ENCODE measurements at places on chromosomes 5 and 9. TPM values are rescaled to one million over a fixed set of nuclear protein-coding genes. Genes with fewer than 3 reads are reported as not detected.

Gene PHF24
- 0.06 TPM for polyA plus RNA-seq

Gene DAP
- polyA plus RNA-seq, result 105 TPM

Gene MOB3B
- polyA plus RNA-seq, result 7.1 TPM

Gene PKD2L2
- polyA plus RNA-seq, result 0.46 TPM

Gene DMRT2
- polyA plus RNA-seq, result not detected

Gene ANKRD34B
- polyA plus RNA-seq, result not detected
